ENCODE measurements at places on chromosomes 13 and 19.

DNA sequence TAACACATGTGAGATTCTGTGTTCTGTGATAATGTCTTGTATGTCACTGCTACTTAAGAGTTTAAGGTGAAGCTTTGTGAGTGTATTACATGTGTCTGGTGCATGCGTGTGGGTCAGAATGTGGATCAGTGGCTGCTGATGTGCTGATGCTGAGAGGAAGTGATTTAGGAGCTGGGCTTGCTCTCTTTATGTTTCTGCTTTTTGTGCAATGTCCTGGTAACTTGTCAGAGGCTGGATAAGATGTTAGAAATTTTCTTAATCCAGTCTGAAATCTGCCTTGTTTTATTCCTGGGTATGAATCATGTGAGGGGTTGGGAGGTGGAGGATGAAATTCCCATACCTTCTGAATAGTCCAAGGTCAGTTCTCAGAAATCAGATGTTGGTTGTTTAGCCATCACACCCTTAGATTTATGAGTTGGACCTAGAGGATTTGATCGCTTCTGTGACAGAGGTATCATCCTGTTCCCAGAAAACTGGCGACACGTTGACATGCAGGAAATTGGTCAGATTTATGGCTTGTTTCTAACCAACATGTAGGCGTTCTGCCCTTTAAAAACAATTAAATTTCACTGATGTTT, 24.5 kb upstream of the CXCL17 start:
- DNase-seq: no peak

DNA sequence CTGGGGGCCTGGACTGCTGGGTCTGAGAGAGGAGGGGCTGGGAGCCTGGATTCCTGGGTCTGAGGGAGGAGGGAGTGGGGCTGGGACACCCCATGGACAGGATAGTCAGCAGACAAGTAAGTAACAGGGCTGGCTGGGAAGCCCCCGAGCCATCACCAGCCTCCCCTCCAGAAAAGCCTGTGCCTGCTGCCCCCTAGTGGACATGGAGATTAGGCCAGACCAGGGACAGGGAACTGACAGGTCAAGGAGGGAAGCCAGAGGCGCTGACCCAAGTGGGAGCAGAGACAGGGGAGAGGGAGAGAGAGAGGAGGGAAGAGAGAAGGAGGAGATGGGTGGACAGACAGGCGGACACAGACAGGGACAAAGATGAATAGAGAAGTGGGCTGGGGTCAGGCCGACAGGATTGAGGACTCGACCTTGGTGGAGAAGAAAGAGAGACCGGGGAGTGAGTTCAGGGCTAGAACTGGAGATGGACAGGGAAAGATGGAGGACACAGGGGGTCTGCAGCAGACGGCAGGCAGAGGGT, 6.7 kb upstream of the ERFL start:
- peak; percentile 26 for DNase-seq

- DNase-seq: no peak
Measured at GRCh38 chr13:23699271-23699670, 129.1 kb downstream of the TNFRSF19 start.

DNA sequence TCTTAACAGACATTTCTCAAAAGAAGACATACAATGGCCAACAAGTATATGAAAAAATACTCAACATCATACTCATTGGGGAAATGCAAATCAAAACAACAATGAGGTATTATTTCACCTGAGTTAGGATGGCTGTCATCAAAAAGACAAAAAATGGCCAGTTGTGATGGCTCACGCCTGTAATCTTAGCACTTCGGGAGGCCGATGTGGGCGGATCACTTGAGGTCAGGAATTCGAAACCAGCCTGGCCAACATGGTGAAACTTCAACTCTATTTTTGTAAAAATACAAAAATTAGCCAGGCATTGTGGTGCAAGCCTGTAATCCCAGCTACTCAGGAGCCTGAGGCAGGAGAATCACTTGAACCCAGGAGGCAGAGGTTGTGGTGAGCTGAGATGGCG, 22.0 kb downstream of the CEACAM16 start:
- no peak for DNase-seq

DNA sequence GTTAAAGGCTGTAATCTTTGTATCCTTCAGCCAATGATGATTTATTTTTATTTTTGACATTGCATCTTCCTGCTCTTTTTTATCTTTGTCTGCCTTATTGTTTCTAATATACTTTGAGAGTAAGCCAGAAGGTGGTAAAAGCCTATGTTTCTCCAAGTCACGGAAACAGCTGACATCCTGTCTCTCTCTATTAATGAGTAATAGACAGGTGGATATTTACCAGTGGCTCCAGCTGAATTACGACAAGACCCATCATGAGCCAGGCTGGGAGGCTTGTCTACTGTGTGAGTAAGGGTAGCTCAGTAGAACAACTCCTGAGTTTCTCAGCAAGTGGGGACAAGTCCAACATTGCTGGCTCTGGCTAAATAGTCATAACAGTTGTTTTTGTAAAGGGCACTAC, 166.6 kb downstream of the NDFIP2 start:
- DNase-seq: peak; percentile 32
